ENCODE measurements at places on chromosomes 3 and 15.

- DNase-seq, result no peak
These were observed 86.4 kb downstream of the WDR76 start for GRCh38 chr15:43913026-43913780.

- DNase-seq, result no peak
These were observed 24.5 kb upstream of the EBLN2 start for GRCh38 chr3:73036694-73037591.

DNA sequence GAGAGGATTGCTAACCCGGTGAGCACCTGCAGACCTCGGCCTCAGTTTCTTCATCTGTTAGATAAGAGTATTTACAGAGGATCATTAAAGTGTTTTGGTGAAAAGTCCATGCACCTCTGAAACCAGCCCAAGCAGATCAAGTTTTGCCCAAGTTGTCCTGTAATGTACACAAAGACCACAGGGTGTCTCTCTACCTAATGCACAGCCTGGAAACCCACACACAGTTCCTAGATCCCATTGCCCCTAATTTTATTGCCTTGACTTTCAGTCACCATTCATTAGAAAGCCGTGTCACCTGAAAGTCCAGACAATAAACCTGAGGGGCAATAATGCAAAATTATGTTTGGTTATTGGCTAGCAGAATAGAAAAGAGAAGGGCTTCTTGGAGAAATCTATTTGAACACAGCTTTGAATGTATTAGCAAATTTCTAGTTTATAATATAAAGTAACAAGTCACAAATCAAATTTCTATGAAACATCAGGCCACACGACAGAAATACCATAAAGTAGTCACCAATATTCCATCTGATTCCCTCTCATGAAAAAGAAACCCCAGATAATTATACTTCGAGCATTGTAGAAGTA, 161.3 kb upstream of the SLC2A2 start:
- DNase-seq, result no peak

DNA sequence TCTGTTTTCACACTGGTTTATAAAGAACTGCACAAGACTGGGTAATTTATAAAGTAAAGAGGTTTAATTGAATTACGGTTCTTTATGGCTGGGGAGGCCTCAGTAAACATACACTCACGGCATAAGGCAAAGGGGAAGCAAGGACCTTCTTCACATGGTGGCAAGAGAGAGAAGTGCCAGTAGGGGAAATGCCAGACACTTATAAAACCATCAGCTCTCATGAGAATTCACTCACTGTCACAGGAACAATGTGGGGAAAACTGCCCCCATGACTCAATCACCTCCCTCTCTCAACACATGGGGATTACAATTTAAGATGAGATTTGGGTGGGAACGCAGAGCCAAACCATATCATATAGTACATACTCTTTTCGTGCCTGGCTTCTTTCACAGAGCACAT, 42.4 kb downstream of the MAP2K1 start:
- no peak for DNase-seq

DNA sequence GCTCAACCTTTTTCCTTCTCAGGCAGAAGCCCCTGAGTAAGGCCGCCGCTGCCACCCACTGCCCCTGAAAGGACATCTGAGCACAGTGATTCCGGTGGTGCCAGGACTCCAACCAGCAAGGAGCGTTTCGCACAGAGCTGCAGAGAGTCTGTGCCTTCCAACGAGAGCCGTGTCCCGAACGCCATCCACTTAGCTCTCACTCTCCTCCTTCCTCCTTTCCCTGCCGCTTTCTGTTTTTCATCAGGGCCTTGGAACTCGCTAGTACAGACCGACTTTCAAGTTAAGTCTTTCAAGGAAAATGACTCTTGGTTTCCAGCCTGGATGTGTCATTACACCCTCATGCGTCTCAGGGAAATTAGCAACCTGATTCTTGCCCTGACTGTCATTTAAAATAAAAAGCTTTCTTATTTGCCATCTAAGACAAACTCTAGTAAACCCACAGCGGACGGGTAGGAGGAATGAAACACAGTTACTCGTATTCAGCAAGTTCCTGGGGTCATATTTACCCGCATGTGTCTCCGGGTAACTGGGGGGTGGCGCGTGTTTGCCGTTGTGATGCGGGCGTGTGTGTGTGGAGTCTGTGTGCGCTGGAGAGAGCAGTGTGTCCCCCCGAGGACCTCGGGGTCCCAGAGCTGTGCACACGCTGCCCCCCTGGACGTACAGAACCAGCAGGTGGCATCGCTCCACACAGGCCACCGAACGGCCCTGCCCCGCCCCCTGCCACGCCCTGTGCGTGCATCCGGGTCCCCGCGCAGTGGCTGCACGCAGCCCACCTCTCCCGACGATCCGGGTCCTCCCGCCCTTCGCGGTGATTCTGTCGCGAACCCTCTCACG, 30.4 kb upstream of the ALDH1A3 start:
- peak; percentile 14 for DNase-seq

DNA sequence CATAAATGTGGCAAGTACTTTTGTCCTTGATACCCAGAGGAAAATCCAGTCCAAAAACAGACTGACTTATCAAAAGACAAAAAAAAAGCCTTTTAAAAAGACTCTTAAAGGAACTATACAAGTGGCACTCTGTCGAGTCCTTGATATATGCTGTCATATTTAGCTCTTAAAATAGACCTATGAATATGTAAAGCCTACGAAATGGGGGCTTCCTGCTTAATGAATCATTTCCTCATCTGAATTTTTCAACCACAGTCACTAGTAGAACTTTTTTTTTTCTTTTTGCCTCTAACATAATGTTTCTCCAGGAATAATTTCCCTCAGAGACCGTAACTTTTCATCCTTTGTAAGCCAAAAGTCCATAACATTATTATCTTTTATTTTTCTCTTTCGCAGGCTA, 95.8 kb downstream of the P3H2 start:
- DNase-seq, result no peak

DNA sequence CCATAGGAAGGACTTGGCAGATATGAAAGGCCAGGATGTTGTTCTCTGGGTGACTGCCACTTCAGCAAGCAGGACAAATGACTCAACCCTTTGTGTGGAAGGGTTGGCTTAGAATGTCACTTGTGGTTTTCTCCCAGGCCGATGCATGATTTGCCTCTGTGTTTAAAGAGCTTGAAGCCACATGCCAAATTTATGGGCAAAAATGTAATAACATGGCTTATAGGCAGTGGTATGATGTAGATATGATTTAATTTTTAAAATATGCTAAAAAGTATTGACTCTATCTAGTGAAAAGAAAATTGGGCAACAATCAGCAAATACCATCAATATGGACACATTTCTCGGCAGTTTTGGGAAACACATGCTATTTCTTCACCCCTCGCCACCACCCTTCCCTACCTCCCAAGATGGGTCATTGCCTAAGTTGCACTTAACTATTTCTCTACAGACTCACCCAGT, 114.6 kb downstream of the CYP19A1 start:
- DNase-seq, result no peak

DNA sequence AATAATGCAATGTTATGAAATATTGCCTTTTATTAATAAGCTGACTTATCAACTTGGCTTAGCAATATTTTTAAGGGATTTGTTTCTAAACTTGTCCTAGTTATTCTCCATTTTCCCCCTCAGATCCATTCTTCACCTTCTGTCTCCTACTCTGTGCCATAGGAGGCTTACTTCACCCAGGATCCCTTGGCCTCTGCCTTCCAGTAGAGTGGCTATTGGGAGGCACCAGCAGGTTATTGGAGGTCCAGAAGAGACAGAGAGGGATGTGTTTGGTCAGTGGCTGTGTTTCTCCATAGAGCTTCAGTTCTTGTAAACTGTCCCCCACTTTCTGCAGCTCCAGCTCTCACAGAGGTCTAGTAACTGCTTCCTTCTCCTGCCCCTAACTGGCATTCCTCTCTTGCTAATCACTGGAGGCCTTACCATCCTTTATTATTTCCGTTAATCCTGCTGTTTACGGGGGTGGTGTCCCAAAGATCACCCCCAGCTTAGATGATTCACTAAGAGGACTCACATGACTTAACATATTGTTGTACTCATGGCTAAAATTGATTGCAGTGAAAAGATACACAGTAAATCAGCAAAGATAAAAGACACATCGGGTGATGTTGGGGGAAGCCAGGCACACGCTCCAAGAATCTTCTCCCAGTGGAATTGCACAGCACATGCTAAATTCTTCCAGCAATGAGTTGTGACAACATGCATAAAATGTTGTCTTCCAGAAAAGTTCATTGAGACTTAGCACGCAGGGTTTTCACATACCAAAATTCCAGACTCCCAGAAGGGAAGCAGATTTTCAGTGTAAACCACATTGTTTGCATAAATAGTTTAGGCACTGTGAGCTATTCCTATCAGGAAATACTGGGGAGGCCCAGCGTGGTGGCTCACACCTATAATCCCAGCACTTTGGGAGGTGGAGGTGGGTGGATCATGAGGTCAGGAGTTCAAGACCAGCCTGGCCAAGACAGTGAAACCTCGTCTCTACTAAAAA, 67.5 kb downstream of the RPL22L1 start:
- DNase-seq, result no peak

- DNase-seq, result no peak
These were observed 527 bp downstream of the CSNK1G1 start for GRCh38 chr15:64355348-64355943.

- no peak for DNase-seq
These were observed 32.9 kb upstream of the FBLN2 start for GRCh38 chr3:13515786-13516759.

- no peak for DNase-seq
These were observed 32.5 kb downstream of the PARP15 start for GRCh38 chr3:122609798-122610559.

GRCh38 chr15:64111679-64112050, 15.9 kb downstream of the SNX1 start:
- no peak for DNase-seq

DNA sequence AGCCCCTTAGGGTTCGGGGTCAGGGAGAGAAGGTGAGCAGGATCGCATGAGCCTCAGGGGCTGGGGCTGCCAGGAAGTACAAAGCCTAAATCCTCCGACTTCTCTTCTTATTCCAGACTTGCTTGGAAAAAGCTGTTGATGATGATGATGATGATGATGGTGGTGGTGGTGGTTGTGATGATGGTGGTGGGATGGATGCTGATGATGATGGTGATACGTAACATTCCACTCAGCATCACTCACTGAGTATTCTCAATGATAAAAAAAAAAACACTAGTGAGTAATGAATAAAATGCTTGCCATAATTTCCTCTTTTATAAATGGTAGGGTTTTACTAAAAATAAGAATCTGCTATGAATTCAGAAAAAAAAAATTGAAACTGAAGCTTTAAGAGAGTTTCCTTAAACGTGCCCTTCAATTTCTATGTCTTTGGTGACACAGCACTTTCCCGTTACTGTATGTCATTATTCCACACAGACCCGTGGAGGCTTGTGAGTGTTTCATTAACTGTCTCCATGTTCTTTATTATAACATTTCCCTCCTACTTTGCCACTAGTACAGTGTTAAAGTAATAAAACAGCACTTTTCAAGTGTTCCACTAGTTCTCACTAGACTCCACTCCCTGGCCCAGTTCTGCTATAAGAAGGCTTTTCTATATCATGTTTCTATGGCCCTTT, 5.4 kb upstream of the ACAN start:
- no peak for DNase-seq

DNA sequence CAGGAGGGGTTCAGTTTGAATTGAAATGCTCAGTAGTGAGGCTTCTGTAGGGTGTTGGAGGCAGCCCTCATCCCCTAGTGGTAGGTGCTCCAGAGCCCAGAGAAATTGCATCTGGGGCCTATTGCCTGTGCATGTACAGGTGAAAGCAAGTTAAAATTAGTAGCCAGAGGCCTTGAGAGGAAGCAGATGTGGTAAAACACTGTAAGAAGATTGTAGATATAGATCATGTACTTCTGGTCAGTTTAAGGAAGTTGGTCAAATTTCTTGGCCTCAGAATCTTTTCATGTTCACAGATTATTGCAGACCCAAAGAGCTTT, 34.6 kb downstream of the IGSF10 start:
- no peak for DNase-seq

DNA sequence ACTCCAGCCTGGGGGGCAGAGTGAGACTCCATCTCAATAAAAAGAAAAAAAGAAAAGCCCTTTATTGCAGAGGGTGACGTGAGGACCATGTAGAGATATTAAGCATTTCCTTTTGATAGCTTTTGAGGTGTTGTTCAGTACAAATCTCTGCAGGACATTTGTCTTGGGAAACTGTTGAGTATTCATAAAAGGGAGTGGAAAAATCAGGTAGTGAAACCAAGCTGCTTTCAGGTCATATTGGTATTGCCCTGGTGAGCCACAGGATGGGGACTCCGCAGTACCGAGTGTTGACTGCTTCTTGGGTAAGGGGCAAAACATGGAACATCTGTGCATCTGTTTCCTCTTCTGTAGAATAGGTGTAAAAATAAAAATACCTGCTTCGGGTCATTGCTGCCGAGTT, 9.9 kb downstream of the ITPR1 start:
- DNase-seq, result no peak

DNA sequence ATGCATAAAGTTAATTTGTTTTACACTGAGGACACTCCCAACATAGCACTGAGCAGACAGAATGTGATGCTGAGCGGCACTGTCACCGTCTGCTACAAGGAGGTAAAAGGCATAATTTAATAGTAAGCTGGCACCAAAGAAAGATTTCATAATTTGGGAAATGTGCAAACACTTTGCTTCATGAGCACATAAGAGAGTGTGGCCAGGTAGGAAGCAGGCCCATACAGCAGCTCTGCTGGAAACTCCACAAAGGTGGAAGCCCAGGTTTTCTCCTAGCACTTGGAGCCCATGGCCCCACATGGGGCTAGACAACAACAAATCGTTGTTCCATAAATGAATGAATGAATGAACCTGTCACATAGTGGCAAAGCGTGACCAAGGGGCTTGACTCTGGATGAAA, 68.5 kb upstream of the CACNA2D3 start:
- DNase-seq, result no peak

DNA sequence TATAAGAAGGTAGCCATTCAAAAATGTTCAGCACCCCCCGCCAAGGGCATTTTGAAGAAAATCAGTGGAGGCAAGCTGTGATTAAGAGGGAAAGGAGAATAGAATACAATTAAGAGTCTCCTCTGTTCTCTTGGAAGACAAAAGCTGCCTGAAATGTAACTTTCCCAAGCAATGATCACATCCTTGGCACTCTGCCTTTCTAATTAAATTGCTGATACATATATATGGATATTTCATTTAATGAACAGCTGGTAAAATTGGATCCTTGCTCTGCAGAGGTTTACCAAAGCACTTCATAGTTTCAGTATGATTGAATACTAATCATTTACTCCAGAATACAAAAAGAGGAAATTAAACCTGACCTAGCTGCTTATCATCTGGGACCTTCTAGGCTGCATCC, 10.4 kb downstream of the COL6A6 start:
- DNase-seq, result no peak

DNA sequence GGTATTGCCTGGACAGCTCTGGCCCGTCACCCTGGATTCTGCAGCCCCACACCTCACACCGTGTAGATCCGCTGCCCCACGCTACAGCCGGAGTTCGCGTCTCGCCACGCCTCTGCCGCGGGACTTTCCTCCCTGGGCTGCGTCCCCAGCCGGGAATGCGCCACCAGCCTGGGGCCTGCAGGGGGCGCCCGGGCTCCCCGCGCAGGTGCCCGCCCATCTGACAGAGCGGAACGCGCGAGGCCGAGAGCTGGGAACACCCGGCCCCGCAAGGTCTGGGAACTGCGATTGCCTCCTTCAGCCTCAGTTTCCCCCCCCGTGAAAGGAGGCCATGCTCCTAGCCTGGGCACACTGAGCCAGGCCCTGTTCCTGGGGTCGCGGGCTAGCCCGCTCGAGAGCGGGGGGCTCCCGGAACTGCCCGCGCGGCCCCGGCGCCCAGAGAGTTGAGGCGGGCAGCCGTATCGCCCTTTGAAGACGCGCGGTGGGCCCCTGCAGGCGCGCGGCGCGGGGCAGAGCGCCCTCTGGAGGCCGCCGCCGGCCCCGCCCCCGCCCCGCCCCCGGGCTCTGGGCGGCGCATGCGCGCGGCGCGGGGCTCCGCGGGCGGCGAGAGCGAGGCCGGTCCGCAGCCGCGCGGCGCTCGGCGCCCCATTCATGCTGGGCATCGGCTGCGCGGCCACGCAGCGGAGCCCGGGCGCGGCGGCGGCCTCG, at the start of gene PLXNA1:
Gene PLXNA1, plus strand, starts transcription at position 645 of the 705 bp plus-strand sequence. CDS start 5,479 bp downstream, outside the sequence.
- peak; percentile 75 for DNase-seq
